GOT3 (cell line): ENCODE measurements at places on chromosomes 7 and 10.

GRCh38 chr10:94108200-94108599 lies 114.5 kb downstream of the PLCE1 start:
- DNase-seq = no peak

DNA sequence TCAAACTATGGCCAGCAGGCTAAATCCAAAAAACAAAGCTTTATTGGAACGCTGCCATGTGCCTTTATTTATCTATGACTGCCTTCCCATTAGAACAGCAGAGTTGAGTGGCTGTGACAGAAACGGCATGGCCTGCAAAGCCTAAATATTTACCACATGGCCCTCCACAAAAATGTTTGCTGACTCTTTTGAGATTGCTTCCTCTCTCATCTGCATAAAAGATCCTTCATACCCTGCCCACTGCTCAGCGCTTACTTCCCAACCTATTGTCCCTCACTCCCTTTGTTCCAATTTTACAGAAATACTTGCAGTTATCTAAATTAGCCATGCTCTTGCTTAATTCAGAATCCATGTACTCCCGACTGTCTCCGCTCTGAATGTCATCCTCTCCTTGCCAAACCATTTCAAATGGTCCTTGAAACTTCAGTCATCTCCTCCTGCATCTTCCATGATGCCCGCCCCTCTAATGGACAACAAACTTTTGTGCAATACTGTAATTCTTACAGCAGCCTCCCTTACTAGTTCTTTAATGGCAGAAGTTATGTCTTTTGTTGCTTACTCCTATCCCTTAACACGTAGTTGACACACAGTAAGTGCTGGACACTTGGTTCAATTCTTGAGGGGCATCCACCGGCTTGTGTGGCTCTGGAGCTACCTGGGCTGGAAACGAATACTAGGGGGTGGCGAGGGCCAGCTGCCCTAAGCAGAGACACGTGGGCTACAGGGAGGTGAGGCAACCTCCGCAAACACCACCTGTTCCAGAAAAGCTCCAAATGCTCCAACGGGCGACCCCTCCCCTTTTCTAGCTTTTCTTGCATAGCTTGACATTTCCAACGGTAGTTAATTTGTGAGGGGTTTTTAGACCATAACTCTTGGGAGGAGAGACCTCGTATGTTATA lies 832 bp downstream of the XRCC2 start:
- no peak for DNase-seq

GRCh38 chr7:979886-980571 lies 3.0 kb upstream of the CYP2W1 start:
- no peak for DNase-seq

DNA sequence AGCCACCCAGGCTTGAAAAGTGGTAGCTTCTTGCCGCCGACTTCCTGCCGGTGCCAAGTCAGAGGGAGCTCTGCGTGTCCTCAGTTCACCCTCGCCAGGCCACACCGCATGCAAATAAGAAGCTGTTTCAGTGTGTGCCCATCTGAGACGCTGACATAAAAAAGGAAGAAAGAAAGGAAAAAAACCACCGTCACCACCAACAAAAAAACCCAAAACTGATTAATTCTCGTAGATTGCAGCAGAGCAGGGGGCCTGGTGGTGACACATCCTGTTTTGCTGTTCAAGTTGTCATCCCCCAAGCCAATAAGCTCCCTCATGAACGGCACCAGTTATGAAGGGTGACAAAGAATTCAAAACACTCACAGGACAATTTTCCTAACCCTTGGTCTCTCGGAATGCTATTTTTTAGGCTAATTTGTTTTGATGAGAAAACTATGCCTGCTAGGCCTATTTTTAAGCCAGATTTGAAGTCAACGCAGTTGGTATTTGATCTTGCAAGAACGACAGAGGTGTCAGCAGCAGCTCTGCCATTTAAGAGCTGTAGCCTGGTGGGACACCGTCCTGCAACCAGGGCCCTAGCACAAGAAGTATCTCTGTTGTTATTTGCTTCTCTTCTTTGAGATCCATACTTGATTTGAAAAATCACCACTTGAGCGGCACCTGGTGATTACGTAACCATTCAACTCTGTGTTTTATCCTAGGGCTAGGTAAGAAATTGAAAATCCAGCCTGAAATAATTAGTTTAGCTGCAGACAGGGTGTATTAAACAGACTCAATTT lies 145.6 kb downstream of the PFKFB3 start:
- DNase-seq = no peak

DNA sequence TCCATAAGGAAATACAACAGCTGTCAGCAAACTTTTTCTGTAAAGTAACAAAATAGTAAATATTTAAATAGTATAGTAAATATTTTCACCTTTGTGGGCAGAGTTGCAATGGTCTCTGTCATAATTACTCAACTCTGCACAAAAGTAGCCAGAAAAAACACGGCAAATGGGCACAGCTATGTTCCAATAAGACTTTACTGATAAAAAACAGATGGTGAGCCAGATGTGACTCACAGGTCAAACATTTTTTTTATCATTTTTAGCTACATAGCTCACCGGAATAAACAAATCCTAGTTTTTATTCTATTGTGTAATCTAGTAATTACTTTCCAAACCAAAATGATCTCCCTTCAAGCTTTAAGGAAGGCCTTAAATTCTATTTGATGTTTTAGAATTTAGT lies 55.3 kb downstream of the NCAPG2 start:
- no peak for DNase-seq

DNA sequence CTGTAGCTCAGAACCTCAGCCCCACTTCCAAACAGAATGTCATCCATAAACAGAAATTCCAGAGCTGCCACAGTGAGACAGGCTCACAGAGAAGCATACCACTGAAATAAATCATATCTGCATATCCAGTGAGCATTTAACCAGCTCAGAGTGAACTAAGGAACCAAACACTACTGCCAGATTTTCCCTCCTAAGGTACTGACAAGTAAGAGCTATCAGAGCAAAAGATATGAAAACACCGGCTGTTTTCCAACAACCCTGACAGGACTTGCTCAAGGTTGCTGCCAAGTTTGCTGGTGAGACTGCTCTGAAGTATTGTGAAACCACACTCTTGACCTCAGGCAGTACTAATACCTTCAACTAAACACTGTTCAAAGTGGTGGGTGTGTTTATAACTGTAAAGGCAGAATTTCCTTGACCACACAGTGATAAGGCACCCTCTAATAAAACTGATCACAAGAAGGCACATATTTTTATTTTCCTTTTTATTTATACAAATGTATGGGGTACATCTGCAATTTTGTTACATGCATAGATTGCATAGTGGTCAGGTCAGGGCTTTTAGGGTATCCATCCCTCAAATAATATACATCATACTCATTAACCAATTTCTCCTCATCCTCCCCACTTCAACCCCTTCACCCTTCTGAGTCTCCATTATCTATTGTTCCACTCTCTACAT lies 18.3 kb downstream of the SGMS1 start:
- no peak for DNase-seq

DNA sequence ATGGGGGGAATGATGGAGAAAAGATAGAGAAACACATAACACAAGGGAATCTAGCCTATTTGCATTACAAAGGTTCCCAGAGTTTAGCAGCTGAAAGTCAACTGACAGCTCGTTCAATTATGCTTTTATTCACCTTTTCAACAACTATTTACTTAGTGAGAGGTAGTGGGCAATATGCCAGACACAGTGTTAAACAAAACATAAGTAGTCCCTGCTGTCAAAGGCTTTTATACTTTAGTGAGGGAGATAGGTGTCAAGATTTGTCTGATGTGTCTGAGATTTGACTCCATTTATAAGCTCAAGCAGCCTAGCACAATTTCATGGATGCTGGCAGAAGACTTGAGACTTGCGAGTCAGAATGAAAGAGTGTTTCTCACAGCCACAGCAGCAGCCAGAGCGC lies 549.0 kb upstream of the VSTM2A start:
- DNase-seq = no peak

- no peak for DNase-seq
These were observed 43.7 kb downstream of the ZNF273 start for GRCh38 chr7:64946772-64947171.

GRCh38 chr7:6147627-6148026 lies 116.5 kb downstream of the ANKRD61 start:
- DNase-seq = no peak

GRCh38 chr7:2168615-2169311 lies 64.0 kb downstream of the MAD1L1 start:
- DNase-seq = no peak

DNA sequence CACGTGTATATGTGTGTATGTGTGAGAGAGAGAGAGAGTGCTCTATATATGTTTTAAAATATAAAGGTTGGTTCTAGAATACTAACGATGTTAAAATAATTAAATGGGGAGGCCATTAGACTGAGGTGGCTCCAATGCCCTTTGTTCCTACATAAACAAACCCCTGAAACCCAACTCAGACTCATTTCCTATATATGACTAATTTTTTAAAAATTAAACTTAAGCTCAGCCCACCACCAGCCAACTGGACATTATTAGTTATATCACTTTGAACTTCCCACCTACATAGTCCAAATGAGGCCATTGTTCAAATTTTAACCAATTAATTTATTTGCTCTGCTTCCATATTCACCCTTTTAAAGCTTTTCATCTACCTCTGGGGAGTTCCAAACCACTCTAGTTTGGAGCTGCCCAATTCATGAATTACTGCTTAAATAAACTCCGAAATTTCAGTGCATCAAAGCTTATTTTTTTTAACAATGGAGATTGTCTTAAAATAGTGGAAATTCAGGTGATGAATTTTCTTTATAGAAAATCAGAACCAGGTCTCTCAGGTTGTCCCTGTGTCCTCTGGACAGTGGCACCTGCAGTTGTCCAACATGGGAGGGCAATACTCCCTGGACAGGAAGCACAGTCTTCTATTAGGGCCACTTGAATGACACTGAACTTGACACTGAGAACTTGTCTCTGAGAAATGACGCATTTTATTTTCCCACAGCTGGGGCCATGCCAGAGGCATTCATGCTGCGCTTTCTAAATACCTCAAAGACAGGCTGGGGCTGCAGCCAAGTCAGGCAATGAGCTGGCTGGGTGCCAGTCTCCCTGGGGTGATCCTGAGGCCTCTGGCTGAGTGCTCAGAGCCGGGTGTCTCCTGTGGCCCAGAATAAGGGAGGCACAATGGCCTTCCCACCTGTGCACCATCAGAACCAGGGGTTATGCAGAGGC lies 109.5 kb upstream of the TMEM72 start:
- DNase-seq = no peak

DNA sequence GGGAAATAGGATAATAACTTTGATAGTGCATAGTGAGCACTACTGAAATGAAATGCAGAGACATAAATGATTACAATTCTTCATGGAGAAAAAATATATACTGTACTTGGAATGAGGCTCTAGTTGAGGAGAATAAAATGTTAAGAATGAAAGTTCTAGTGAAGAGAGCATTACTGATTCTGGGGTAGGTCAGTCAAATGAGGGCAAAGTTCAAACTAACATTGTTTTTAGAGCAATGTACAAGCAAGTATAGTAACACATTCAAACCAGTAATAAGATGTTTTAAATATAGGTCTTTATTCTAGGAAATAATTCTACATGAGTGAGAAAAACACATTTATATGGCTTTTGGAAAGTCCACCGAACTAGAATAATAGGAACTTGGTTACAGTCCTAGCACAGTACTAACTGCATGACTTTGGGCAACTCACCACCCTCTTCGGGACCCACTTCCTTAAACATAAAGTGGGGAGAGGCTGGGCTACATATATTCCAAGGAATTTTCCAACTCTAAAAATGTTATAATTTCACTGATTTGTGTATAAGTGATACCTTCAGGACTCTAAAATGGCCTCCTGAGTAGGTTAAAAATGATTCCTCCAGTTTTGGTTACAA lies 86.4 kb downstream of the CDK6 start:
- DNase-seq = no peak

DNA sequence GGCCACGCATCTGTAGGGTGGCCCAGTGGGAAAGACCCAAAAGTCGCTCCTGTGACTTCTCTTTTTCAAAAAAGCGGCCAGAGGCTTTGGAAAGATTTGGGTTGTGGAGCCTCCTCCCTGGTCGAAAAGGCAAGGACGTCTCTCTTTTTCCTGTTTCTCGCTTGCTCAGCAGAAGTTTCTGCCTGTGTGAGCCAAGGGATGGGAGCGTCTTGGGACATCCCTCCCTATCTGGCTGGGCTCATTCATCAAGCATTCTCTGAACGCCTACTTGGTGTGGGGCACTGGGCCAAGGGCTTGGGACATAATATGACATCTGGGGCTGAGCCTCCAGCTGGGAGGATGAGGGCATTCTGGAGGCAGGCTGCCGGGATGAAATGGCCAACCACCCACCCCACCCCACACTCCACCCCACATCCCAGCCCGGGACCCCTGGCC lies 120.9 kb downstream of the C10orf105 start:
- no peak for DNase-seq

GRCh38 chr10:35442592-35442991 lies 106.3 kb downstream of the CCNY start:
- DNase-seq = no peak

DNA sequence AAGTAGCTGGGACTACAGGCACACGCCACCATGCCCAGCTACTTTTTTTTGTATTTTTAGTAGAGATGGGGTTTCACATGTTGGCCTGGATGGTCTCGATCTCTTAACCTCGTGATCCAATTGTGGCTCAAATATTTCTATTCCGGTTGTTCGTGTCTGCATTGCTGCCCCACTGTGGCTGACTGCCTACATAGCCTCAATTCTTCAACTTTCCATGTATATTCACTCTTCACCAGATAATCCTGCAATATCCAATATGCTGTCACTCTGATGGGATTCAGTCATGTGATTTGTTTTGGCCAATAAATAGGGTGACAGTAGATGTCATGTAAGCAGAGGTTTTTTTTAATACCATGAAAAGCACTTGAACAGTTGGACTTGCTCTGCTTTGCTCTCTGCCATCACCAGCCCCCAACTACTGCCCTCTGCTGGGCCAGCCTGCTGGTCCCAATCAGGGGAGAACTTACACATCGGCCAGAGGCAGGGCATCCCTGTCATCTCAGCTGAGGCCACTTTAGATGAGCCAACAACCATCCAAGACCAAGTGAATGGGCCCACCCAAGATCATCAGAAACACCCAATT lies 56.7 kb downstream of the NSUN6 start:
- no peak for DNase-seq

- no peak for DNase-seq
These were observed 34.5 kb downstream of the ZNF775 start for GRCh38 chr7:150413640-150414081.

GRCh38 chr10:53071505-53072125 lies 299.0 kb upstream of the MBL2 start:
- DNase-seq = no peak

DNA sequence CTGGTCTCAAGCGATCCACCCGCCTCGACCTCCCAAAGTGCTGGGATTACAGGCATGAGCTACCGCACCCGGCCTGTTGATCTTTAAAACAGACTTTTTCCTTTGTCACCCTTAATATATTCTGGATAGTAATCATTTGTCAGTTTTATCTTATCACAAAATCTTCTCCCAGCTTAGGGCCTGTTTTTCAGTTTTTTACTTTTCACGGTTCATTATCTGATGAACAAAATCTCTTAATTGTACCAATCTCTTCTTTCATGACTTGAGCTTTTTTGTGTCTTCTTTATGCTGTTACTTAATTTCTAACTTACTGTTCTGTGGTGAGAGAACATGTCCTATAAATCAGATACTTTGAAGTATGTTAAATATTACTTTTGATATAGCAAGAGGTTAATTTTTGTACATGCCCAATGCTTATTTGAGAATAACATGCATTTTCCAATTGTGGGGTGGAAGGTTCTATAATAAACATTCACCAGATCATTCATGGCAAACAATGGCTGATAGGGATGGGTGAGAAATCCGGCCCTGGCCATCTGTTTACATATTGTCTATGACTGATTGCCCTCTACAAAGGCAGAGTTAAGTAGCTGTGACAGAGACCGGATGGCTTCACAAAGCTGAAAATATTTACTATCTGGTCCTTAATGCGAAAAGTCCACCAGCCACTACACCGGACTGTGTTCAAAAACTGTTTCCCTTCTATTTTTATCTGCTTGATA lies 5.3 kb downstream of the PAPOLB start:
- no peak for DNase-seq
